GM12878 (cell line): ENCODE measurements at places on chromosomes 1 and 21. TPM values are rescaled to one million over a fixed set of nuclear protein-coding genes. Genes with fewer than 3 reads are reported as not detected.

- H3K4me1 ChIP-seq: 0 out of 2 replicates have a peak, but pooled peaks cover 6% of the 10 kb centered on the region
- H3K27me3 ChIP-seq: no peaks in the 10 kb centered on the region
- no peak for DNase-seq
- H3K36me3 ChIP-seq: no peaks in the 10 kb centered on the region
- H3K27ac ChIP-seq: no peak overlapping the region
- H3K4me3 ChIP-seq: no peak overlapping the region
Measured at GRCh38 chr1:91600431-91601337, 100.0 kb downstream of the CDC7 start.

DNA sequence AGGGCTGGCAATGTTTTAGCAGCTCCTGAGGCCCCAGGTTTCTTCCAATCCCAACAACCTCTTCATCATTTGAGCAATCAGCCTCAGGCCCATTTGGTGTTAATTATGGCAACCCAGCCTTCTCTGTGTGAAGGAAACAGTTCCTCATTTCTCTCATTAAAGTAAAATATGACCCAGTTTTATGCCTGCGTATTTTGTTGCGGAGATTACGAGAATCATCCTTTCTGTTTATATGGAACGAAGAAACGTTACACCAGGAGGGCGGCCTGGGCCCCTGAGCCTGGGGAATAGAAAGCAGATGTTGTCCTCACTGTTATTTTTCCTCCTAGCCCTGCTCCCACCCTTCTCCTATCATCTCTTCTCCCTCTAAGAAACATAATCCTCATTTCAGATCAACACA, 332.2 kb upstream of the USP24 start:
- DNase-seq: no peak
- no peaks in the 10 kb centered on the region for H3K36me3 ChIP-seq

DNA sequence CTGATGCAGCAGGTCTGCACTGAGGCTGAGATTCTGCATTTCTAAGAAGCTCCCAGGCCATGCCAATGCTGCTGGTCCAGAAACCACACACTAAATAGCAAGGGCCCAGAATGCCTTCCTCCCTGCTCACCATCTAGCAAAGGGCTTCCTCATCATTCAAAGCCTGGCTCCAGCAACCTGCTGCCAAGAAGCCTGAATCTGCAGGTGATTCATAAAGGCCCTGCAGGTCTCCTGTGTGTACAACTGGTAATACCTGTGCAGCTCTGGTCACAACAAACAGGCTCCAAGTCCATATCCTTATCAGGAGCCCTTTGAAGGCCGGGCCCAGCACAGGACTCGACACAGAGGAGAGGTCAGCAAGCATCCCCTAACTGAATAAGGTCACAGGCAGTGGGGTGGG, 26.7 kb downstream of the GLIS1 start:
- H3K4me3 ChIP-seq: no peak overlapping the region
- H3K27ac ChIP-seq: no peak overlapping the region
- H3K4me1 ChIP-seq: no peaks in the 10 kb centered on the region

DNA sequence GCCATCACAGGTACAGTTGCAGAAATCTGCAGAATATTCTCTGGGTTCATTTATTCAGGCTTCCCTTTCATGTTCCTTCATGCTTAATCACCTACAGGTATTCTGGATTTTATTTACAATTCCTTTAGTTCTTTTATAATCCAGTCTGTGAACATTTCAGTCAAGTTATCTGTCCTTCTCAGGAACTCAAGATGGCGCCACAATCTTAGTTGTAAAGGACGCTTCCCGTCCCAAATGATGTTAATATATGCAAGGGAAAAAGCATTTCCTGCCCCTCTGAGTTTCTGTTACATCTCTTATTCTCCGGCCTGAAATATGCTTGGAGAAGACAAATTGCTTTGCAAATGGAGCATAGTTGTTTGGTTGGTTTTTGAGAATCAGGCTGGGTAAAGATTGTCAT, 19.3 kb downstream of the F3 start:
- no peak for DNase-seq
- H3K4me1 ChIP-seq: no peaks in the 10 kb centered on the region
- no peak overlapping the region for H3K4me3 ChIP-seq
- H3K27ac ChIP-seq: no peak overlapping the region
- H3K36me3 ChIP-seq: no peaks in the 10 kb centered on the region

ADAMTS5 gene
- not detected in 2 replicates for total RNA-seq
